ENCODE measurements at places on chromosomes 11 and 22.
A peak's percentile ranks its signal among the peaks of the same experiment; 100 is the strongest.

DNA sequence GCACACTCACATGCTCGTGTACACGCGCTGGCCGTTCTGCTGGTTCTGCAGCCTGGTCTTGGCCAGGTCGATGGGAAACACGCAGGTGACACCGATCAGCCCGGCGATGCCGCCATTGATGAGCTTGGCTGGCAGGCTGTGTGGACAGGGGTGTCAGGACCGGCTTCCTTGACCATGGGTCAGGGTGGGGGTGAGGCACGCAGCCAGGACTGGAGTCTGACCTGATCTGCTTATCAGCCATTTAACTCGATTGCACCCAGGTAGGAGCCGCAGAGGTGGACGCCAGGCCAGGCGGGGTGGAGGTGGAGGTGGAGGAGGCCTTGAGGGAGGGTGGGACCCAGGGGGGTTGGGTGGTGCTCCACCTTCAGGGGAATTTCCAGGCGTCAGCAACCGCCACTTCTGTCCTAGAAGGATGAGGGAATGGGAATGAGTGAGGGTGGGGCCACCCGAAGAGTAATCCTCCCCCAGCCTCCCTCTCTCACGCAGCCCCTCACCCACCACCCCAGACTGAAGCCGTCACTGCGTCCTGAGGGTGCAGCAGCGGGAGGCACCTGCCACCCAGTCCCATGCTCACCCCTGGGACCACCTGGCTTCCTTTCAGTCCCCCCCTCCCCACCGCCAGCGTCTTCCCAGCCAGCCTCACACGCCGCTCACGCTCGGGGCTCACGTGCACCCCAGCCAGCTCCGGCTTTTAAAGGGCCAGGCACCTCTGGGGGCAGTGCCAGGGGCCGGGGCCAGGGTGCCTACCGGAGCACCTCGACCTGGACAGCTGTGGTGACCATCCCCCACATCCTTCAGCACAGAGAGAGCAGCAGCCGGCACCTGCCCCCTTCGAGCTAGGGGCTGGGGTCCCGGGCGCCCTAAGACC lies 3.1 kb downstream of the SLC25A22 start:
- no peak for DNase-seq

GRCh38 chr11:45795379-45795778 lies 9.6 kb upstream of the SLC35C1 start:
- no peak for DNase-seq

DNA sequence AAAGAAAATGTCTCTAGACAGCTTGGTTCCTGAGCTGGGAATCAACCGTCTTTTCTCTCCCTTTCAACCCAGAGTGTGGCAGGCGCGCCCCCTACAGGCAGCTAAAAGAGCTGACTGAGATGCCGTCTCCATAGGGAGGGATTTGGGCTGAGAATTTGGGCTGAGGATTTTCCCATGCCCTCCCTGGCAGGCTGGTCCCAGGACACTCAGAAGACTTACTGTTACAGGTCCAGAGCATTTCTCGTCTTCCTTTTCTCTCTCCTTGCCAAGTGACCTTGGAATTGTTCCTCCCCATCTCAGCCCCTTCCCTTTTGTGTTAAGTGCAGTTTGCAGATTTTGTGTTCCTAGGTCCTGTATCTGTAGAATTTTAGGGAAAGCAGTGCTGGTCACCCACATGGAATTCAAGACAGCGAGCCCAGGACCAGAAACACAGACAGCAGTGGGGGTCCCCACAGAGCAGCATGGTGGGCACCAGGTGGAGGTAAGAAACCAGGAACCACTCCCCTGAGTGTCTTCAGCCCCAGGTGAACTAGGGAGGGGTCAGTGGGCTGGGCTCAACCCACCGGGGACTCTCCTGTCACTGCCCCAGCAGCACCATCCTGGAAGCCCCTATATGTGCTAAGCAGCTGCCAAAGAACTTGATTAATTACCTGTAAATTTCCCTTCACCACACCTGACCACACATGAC lies 9.9 kb upstream of the IGLL5 start:
- peak; percentile 71 for DNase-seq

DNA sequence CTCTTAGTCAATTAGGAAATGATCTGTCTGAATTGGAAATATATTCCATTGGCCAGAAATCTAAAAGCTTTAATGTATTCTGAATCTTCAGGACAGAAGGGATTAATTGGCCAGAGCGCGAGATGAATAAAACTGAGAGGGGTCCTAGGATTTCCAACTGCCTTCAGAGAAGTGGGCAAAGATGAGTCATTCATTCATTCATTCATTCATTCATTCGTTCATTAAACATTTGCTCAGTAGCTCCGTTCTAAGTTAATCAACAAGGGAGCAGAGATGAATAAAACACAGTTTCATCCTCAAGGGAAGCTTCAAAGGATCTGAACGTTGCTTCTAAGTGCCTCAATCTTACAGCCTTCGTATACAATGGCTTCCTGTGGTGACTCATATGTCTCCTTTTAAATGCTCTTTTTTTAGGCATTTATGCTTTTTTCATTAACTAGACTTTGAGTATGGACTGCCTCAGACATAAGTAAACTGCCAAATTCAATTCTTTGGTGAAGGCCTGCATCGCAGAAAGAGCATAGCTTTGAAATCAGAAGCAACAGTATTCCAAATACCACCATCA lies 537.4 kb upstream of the CCDC90B start:
- no peak for DNase-seq

DNA sequence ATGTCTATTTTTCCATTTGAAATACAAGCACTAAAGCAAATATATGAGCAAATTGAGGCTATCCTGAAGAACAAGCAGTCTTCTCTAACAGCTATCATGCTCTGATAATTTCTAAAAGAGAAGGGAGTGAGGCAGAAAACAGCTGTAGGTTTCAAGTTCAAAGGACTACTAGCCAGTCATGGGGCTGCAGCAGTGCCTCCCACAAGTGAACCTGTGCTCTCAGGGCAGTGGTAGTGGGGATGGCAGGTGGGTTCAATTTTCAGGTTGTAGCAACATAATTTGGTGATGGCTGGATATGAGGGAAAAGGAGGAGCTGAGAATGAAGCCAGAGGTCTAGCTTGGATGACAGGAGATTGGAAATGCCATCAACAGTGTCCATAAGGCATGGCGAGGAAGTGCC lies 93.5 kb upstream of the ARHGAP20 start:
- no peak for DNase-seq

- no peak for DNase-seq
Measured at GRCh38 chr11:36002196-36002595, 58.3 kb downstream of the LDLRAD3 start.

Data from stimulated activated naive CD4-positive, alpha-beta T cell treated with Interleukin-2 at 50 U/mL for 16 hours (primary cell).